ENCODE measurements at places on chromosomes 7 and 10. TPM values are rescaled to one million over a fixed set of nuclear protein-coding genes. Genes with fewer than 3 reads are reported as not detected.

ATOH7 gene
- not detected for total RNA-seq

DLX5 gene
- not detected for total RNA-seq

KCP gene
- not detected for total RNA-seq

C10orf62 gene
- total RNA-seq, result not detected

MSS51 gene
- 0.39 TPM for total RNA-seq

FAM180A gene
- not detected for total RNA-seq

SPDYE9 gene
- total RNA-seq, result not detected

STAM gene
- total RNA-seq, result 7.7 TPM

ANKRD7 gene
- 0.13 TPM for total RNA-seq

SFTPA2 gene
- total RNA-seq, result not detected

MBLAC1 gene
- total RNA-seq, result 2.1 TPM

MEIG1 gene
- not detected for total RNA-seq

EPHA1 gene
- total RNA-seq, result under 0.01 TPM

MYOF gene
- 180 TPM for total RNA-seq

NME8 gene
- total RNA-seq, result not detected

CYP3A4 gene
- not detected for total RNA-seq

CALCR gene
- not detected for total RNA-seq

SEMA4G gene
- total RNA-seq, result 1.5 TPM

SLC26A4 gene
- total RNA-seq, result 10.4 TPM

ELFN1 gene
- total RNA-seq, result 0.38 TPM

ABHD11 gene
- 7.7 TPM for total RNA-seq

RAB18 gene
- total RNA-seq, result 31.3 TPM

AGR2 gene
- not detected for total RNA-seq

PRF1 gene
- not detected for total RNA-seq

TRIM50 gene
- not detected for total RNA-seq

PHTF2 gene
- 15.7 TPM for total RNA-seq

OR2A1 gene
- under 0.01 TPM for total RNA-seq

CC2D2B gene
- 0.13 TPM for total RNA-seq

PDIA4 gene
- total RNA-seq, result 243 TPM

TBC1D12 gene
- total RNA-seq, result 21.4 TPM
